CD4-positive, alpha-beta T cell treated with Interleukin-2 at 100 ng/mL for 4 hours (primary cell): ENCODE measurements at places on chromosomes 13 and 19.

- DNase-seq, result no peak
Measured at GRCh38 chr13:44157606-44158005, 216.0 kb upstream of the SERP2 start.

GRCh38 chr19:3184847-3185460 lies 776 bp upstream of the NCLN start:
- DNase-seq, result no peak

GRCh38 chr13:48156466-48156865 lies 61.6 kb upstream of the MED4 start:
- peak; percentile 85 for DNase-seq

- no peak for DNase-seq
Measured at GRCh38 chr19:34149873-34150272, 22.4 kb upstream of the LSM14A start.

GRCh38 chr19:6452223-6452614 lies 7.4 kb downstream of the SLC25A23 start:
- DNase-seq, result no peak

DNA sequence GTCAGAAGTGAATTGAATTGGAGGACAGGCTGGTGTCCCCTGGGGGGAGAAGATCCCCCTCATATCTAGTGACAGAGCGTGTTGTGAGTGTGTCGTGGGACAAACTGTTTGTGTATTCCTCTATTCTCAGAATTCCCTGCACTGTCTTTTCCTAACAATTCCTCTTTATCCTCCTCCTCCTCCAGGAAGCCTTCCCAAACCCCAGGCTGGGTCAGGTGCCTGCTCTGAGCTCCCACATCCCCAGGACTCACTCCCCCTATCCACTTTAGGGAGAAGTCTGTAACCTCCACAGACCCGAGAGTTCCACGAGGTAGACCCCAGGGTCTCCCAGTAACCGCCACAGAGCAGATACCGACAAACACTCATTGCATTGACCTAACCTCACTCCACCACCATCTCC lies 15.1 kb upstream of the BICRA start:
- DNase-seq, result no peak

GRCh38 chr13:48842316-48842715 lies 133.4 kb upstream of the FNDC3A start:
- DNase-seq, result no peak

GRCh38 chr13:99281811-99282263 lies 23.7 kb upstream of the GPR18 start:
- peak; percentile 82 for DNase-seq

GRCh38 chr13:98389319-98389718 lies 187.6 kb downstream of the STK24 start:
- no peak for DNase-seq

DNA sequence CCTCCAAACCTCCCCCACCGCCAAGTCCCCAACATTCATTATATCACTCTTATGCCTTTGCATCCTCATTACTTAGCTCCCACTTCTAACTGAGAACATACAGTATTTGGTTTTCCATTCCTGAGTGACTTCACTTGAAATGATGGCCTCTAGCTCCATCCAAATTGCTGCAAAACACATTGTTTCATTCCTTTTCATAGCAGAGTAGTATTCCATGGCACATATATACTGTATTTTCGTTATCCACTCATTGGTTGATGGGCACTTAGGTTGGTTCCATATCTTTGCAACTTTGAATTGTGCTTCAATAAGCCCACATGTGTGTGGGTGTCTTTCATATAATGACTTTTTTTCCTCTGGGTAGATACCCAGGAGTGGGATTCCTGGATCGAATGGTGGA lies 233.1 kb downstream of the ZNF536 start:
- no peak for DNase-seq

DNA sequence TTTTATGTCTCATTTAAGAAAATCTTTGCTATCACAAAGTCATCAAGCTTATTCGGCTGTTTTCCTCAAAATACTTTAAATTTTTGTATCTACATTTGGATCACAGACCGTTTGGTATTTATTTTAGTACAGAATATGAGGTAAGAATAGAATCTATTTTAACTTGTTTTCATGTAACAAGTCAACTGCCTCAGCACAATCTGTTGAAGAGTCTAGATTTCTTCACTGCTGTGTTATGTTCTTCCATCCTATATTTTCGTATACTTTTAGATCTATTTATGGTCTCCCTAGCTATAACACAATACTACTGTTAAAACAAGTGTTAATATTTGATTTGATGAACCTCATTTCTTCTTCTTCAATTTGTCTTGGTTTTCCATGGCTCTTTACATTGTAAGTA lies 61.6 kb upstream of the SGCG start:
- DNase-seq, result no peak

DNA sequence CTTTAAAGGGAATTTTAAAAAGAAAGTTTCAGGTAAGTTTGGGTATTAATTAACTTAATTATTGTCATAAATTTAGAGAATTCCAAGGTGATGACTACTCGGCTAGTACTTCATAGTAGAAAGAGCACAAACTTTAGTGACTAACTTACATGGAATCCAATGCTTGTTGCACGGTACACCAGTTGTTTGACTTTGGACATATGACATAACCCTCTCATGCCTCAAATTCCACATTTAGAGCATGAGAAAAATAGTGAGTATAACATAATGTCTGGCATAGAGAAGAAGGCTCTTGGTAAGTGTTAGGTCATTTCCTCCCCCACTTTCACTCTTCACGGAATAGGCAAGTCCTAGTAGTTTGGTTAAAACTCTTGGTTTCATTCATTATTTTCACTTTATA lies 1249.4 kb upstream of the SLC10A2 start:
- no peak for DNase-seq

DNA sequence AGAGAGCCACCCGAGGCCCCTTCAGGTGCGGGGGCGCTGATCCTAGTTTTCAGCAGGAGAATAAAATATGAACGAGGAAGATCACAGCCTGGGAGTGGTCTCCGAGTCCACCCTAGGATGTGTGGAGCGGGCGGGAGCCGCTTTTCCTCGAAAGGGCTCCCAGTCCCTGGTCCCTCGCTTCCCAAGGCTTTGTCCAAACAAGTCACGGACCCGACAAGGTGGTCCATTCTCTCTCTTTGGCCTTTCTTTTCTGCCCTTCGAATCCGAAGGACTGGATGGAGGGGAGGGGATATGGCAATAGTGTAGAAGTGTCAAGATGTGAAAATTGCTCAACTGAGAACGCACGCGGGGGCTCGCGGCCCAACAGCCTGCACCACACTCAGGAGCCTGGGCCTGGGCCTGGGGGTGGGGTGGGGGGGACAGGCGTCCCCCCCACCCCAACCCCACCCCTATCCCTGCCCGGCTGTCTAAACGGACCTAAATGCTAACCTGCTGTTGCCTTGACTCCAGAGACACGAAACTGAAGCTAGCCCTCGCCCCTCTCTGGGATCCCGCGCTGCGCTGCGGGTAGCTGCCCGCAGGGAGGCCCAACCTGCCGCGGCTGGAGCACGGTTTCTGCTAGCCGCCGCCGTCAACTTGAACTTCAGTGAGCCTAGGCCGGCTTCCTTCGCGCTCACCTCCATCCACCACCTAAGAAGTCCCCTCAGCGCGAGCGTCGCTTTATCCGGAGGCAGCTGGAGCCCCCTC lies 7.1 kb downstream of the ZIC2 start:
- no peak for DNase-seq

DNA sequence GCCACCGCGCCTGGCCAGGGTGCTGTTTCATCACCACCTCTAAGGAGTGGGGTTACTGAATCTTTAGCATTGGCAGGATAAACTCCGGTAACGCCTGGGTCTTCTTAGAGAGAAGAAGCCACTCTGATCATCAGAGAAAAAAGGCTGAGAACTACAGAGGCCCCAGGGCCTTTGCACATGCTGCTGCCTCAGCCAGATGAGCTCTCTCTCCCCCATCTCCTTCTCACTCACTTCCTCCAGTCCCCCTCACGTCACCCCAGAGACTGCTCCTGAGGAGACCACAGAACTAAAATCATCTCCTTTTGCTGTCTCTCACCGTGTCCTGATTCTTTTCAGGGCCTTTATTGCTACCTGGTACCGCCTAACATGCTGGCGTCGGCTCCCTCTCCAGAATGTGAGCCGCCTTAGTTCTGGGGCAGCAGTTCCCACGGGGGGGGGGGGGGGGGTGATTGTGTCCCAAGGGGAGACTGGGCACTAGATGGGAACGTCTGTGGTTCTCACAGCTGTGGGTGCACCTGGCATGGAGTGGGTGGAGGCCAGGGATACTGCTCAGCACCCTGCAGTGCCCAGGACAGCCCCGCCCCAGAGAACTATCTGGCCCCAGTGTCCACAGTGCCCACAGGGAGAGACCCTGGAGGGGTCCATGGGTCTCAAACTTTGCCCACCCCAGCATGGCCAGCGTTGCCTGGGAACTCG lies 5.1 kb upstream of the DIRAS1 start:
- no peak for DNase-seq
